ENCODE measurements at places on chromosomes 3 and 15.

GRCh38 chr3:111210003-111210711 is 138.5 kb downstream of the NECTIN3 start:
- no peak for DNase-seq

DNA sequence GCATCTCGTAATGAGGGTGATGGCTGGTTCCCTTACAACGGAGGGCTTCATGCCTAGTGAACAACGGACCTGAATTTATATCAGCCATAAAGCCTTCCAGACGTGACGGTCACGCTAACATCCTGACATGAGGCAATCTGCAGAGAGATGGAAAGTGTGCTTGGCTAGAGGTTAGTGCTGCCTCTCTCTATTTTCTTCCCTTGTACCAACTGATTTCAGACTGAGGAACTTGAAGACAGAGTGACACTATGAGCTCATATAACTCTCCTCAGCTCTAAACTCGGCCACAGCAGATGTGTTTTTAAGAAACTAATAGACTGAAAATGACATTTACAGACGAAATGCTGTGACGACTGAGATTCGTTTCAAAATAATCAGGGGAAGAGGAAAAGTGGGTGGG is 122.4 kb downstream of the XXYLT1 start:
- no peak for DNase-seq

DNA sequence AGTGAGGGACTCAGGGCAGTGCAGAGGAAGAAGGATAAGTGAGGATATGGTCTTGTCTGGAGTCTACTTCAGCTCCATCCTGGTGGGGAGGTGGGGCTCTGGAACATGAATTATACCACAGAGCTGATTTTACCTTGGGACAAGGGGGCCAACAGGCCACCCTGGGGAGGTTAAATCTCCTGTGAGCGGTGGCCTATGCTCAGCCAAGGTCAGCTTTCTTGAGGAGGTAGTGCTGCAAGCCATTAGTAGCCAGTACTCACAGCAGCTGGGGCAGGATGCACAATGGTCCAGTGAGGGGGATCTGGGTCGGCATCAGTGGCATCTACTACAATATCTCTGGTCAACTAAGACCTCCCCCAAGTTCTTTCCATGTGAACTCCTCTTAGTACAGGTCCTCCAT is 49.7 kb downstream of the XYLB start:
- no peak for DNase-seq

- DNase-seq = no peak
Measured at GRCh38 chr3:170531657-170532335, 54.1 kb downstream of the SLC7A14 start.

DNA sequence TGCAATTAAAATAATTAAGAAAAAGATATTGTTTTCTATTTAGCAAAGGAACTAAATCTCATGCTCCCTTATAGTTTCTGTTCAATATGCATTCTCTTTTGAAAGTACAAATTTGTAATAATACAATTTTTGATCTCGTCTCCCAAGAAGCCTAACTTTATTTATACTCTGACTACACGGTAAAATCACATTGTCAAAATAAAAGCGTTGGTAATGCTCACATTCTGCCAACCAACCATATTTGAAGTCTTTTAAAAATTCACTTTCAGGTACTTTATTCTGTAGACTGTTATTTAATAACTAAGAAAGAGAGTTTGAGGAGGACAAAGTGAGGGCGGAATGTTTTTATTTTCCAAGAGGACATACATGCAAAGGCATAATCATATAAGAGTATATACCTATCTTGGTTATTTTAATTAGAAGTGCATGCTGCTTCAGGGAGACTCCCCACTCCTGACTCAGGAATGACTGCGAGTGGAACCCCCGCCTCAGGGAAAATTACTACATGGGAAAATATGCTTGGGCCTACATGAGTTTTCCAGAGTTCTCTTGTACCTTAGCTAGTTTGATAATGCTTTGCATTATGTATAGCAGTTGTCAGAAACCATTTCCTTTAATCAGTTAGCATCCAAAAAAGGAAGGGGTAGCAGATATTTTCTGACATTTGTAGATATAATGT is 19.3 kb downstream of the MBNL1 start:
- no peak for DNase-seq

- DNase-seq = no peak
Measured at GRCh38 chr15:62046078-62046743, 14.0 kb downstream of the VPS13C start.

DNA sequence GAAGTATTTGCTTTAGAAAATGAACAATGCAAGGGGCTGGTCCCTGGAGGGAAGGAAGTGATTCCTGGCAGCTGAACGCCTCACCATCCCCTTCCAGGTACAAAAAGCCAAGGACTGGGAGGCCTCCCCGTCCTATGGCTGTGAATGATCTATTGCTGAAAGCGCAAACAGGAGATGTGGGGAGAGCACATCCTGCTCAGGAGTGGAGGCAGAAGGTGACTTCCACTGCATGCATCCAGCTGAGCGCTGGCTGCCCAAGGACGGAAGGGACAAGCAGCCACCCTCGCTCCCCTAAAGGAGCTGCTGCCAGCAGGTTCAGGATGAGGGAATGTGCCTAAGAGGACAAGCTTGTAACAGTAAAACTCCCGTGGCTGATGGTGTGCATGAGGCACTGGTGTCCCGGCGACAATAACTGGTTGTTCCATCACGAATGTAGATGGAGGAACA is 41.4 kb downstream of the ABTB1 start:
- DNase-seq = no peak

All from ecto neural progenitor cell (in vitro differentiated cells).